ENCODE measurements at places on chromosomes 6 and 20.

DNA sequence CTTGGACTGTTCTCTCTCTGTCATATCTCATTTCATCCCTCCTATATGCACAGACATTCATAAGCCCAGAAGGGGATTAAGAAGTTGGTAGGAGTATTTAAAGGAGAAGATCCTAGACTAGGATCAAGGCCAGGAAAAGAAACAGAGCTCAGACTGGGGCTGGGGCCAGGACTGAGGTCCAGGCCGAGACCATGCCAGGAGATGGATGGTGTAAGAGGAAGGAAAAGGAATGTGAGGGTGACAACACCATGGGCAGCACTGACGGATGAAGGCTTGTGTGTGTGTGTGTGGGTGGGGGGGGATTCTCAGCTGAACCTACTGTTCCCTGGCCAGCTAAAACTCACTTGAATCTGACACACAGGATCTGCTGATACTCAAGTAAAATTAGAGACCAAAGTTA is 182.1 kb downstream of the KIF6 start:
- DNase-seq, result peak; percentile 55

DNA sequence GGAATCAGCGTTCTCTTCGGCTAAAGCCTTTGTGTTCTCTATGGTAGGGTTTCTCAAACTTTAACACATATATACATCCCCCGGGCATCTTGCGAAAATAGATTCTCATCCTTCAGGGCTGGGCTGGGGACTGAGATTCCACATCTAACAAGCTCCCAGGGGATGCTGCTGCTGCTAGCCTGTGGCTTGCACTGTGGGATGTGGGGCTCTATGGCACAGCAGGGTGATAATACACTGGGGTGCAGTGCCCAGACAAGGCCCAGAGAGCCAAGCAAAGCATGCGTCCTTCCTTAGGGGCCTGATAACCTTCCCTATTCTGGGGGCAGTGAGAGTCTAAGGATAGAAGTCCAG is 102.0 kb downstream of the LAMP5 start:
- DNase-seq, result no peak

GRCh38 chr6:151096255-151096612 is 143.5 kb upstream of the AKAP12 start:
- DNase-seq, result no peak

GRCh38 chr6:122048570-122048969 is 350.9 kb upstream of the HSF2 start:
- DNase-seq, result no peak

DNA sequence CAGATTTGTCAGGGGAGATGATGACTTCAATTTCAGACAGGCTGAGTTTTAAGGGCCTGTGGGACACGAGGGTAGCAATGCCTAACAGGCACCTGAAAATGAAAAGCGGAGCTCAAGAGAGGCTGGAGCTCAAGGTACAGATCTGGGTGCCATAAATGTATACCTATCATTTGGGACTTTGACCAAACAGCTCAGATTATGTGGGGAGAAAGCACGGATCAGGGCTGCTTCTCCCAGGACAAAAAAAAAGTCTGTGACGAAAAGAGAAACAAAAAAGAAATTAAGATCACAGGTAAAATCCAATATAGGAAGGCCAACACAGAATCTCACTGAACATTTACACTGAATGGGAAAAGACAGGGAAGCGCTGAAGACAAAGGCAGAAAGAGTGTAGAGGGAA is 1.9 kb downstream of the PRELID3B start:
- no peak for DNase-seq

- no peak for DNase-seq
Measured at GRCh38 chr6:130829333-130829910, 2.2 kb downstream of the SMLR1 start.

GRCh38 chr6:106520711-106521401 is 108.4 kb downstream of the RTN4IP1 start:
- DNase-seq, result no peak

DNA sequence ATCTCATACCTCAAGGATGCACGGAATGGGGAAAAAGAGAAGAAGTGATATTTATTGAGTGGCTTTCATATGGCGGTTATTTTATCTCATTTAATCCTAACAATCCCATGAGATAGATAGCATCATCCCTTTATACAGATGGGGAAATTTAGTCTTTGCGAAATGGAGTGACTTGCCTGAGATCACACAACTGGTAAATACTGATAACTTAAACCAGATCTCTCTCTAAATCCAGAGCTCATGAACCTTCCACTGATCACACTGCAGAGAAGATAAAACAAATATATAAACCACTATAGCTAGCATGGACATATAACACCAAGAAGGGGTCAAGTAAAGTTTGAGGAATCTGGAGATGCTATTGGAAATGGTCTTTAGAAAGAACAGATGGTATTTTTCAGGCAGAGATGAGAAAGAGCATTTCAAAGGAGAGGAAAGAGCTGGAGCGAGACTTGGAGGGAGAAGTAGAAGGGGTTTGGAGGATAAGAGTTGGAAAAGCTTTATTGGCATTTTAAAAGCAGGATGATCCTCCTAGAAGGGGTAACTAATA is 139.8 kb upstream of the TNFAIP3 start:
- no peak for DNase-seq

DNA sequence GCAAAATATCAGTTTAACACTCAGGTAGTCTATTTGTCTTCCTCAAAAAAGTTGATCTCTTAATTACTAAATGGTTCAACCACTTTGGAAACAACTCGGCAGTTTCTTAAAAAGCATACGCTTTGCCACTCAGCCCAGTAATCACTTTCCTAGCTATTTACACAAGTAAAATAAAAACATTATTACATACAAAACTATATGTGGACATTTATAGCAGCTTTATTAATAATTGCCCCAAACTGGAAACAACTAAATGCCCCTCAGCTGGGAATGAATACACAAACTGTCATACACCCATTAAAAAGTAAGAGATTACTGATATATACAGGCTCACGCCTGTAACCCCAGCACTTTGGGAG is 7.4 kb downstream of the EEF1A1 start:
- DNase-seq, result no peak

DNA sequence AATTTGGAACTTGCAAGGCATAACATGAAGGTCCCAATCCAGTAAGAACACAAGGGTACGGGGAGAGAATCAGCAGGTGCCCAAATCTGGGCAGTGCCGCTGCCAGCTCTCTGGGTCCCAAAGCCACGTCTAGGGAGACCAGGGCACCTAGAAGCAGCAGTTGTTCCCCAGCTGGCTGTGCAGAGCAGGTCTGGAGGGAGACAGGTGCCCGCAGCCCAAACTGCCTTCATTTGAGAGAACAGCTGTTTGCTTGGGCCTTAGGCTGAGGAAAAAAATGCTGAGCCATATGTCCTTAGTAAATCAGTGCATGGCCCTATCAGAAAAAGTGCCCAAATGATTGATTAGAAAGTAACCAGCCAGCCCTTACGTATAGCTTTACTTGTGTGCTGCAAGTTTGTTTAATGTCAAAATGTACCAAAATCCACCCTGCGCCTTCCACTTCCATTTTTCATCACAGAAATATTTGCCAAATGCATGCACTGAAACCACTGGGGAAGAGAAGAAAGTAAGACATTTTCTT is 9.1 kb upstream of the PRELID3B start:
- no peak for DNase-seq

DNA sequence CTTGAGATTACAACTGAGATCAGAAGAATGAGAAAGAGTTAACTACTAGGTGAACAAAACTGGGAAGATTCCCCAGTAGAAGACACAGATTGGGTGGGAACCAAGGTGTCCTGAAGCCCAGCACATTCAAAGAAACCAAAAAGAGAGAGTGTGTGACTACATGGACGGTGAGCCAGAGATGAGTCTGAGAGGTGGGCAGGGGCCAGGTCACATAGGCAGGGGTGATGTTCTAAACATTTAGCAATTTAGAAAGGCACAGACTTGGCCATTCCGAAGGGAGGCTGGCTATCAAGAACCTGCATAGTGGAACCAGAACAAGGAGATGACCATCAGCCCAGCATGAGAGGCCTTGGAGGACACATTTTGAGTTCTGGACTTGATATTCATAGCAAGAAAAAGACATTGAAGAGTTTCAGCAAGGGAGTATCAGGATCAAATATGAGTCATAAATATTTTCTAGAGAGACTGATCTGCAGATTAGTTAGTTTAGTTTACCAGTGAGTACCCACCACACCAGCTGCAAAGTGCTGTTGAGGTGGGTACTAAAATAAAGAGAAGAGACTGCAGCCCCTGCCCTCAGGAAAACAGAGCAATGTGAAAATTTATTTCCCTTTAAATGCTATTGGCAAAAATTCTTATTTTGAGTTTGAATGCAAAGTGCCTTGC is 340.5 kb upstream of the PRDM1 start:
- no peak for DNase-seq

GRCh38 chr6:118502169-118502568 is 45.9 kb upstream of the PLN start:
- DNase-seq, result no peak

GRCh38 chr20:46240881-46241280 is 67.4 kb downstream of the CDH22 start:
- no peak for DNase-seq

- DNase-seq, result no peak
Measured at GRCh38 chr6:127592964-127593363, 16.0 kb downstream of the C6orf58 start.

DNA sequence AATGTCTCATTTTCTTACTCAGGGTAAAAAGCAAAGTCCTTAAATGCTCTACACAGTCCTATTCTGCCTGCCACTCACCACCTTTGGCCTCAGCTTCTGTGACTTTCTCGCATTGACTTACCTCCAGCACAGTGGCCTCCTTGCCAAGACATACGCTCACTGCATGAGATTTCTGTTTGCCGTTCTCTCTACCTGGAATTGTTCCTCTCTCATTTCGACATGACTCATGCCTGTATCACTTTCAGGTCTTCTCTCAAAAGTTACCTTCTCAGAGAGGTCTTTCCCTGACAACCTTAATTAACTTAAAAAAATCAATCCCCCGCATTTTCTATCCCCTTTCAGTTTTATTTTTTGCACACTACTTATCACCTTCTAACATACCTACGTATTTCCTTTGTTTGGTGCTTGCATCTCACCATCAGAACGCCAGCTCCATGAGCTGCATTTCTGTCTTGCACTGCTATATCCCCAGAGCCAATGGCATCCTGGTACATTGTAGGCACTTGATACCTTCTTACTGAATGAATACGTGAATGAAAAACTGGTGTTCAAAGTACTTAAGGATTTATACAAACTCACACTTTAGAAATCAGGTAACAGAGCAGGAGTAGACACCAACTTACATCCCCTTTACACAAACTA is 24.5 kb downstream of the TENT5A start:
- DNase-seq, result no peak

DNA sequence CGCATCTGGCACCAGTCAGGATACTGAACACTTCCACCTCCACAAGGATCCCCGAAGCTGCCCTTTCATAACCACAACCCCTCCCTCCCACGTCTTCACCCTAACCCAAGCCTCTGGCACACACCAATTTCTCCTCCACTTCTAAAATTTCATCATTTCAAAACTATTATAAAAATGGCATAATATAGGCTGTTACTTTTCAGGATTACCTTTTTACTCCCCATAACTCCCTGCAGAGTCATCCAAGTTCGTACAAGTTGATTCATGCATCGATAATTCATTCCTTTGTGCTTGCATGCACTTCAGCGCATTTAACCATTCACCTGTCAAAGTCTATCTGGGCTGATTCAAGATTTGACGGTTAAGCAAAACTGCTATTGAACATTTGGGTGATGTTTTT is 30.6 kb upstream of the LY86 start:
- peak; percentile 21 for DNase-seq

GRCh38 chr20:36378686-36379085 is 72.5 kb downstream of the DLGAP4 start:
- DNase-seq, result no peak

DNA sequence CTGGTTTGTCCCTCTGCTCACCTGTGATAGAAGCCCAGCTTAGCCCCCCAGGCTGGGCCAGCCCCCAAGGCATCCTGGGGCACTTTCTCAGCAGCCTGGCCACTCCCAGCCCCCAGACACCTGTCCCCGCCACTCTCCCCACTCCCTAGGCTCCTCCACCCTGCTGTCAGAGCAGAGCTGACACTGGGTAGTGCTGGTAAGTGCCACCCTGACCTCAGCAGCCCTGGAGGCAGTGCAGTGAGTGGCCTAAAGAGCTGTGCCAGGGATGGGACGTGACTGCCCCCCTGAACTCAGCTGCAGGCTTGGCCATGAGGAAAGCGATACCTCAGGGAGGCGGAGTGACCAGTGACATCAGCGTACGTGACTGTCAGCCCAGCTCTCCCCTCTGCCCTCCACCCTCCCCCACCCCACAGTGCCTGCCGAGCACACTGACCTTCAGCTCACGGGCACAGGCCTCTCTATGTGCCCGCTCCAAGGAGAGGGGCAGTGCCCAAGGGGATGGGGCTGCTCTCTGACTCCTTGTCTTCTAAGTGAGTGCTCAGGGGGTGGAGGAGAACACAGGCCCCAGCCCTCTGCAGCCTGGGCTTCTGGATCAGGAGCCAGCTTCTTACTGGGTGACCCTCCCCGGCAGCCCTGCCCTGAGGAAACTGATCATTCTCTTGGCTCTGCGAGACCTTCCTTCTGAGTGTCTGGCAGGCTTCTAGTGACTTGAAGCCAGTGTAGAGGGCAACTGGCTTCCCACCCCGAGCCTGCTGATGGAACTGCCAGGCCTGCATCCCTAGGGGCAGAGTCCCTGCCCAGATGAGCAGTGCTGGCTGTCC is 172.7 kb downstream of the MRPL14 start:
- DNase-seq, result no peak

DNA sequence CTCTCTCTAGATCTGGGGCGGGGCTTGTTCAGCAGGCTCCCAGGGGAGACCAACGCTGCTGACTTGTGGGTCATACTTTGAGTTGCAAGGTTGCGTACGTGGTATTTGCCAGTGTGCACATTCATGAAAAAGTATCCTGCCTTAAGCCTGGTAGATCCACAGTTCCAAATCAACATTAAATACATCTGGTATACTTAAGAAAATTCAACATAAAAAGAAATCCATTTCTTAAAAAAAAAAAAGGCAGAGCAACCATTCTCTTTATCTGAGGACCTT is 81.4 kb downstream of the SLC22A3 start:
- DNase-seq, result no peak

DNA sequence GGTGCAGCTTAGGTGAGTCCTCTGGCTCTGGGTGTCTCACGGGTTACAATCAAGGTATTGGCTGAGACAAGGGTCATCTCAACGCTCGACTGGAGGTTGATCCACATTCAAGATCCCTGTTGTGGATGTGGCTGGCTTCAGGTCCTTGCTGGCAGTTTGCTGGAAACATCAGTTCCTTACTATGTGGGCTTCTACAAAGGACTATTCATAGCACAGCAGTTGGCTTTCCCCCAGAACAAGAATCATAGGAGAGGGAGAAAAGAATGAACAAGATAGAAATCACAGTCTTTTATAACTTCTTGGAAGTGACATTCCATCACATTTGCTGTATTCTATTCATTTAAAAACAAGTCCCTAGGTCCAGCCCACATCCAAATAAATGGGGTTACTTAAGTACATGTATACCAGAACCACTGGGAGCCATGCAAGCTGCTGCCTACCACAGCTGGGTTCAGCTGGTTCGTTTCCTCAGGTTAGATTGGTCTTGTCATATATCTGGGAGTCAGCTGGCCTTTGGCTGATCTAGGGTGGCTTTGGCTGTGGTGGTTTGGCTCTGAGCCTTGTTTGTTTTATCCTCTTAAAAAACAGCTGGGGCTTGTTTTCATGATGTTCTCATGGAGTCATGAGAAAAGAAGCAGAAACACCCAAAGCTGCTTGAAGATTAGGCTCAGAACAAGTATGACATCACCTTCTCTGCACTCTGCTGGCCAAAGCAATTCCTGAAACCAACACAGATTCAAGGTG is 433.2 kb upstream of the SPTLC3 start:
- DNase-seq, result no peak

GRCh38 chr6:5208057-5208456 is 52.7 kb downstream of the LYRM4 start:
- DNase-seq, result peak; percentile 85
